ENCODE measurements at places on chromosomes 7 and 10.

DNA sequence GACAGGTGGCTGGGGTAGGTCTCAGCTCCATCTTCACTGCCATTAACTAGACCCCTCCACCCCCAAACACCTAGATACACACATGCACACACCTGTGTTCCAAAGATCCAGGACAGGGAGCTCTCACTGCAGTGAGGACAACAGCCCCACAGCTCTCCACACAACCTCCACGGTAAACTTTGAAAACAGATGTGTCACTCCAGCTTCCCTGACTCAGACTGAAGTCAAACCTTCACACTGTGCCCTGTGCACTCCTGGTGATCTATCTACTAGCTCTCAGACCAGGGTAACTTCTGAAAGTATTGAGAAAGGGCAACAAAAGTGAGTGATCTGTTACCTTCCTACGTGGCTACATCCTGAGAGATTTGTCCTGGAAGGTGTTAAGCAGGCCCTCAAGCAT lies 519.8 kb downstream of the XPNPEP1 start:
- no peak for DNase-seq

DNA sequence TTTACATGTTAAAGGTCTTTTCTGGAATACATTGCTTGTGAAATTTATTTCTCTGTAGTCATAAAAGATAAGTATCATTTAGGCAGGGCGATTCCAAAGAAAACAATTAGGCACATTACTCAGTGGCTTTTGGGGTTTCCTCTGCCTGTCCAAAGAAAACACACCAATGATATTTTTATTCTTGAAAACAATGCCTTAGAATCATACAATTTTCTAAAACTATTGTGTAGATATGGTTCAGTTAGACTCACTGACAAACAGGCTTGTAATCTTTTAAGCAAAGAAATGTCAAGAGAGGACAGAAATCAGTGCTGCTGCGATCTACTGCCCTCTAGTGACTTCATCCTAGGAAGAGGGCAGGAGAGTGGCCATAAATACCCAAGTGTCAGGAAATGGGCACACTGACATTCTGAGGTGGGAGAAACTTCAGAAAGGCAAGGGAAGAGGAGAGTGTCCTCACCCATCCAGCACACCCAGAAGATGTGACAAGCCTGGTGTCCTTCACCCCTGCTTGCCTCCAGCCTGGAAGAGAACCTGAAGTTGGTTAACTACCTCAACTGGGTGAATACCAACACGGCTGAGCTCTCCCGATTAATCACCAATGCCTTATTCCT lies 120.5 kb downstream of the GALNT11 start:
- DNase-seq, result no peak

DNA sequence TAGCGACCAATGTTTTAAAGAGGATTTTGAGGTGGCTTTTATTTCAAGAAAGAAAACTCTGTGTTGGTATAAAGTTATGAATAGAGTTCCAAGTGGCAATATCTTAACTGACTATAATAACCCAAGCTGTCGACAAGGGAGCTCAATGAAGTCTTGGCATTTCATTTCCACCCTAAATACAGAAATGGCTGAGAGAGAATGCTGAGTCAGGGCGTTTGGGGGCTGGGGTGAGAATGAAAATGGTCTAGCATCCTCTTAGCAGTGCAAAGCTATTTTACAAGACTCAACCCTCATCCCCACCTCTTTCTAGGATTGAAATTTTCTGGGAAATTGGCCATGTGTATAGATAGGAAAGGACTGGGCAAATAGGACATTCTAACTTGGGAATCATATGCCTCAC lies 759.1 kb downstream of the KCNMA1 start:
- no peak for DNase-seq

DNA sequence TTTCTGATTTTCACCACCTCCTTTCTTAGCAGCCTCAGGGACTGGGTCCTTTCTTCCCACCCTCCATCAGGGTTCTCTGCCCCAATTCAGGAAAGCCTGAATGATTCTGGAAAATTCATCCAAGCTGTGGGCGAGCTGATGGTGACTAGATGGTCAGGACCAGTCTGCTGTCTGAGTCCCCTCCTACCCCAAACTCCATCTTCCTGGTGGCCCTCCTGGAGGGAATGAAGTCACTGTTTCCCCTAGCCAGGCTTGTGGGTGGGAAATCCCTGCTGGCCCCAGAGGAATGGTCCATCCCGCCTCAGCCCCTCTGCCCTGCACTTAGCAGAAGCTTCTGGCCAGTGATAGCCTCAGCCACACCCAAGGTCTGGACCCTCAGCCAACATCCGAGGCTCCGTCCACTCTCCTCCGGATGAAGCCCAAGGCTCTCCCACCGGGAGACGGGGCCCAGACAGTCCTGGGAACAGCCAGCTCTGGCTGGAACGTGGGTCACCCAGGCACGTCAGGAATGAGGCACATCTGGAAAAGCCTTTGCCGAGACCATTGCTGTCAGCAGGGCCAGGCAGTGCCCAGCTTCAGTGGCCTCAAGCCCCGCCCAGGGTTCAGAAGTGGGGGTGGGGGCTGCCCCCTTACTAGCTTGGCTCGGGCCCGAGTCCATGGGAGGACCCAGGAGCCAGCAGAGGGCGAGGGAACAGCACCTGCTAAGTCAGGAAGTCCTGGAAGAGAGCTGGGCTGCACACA lies 4.0 kb upstream of the AQP1 start:
- no peak for DNase-seq

DNA sequence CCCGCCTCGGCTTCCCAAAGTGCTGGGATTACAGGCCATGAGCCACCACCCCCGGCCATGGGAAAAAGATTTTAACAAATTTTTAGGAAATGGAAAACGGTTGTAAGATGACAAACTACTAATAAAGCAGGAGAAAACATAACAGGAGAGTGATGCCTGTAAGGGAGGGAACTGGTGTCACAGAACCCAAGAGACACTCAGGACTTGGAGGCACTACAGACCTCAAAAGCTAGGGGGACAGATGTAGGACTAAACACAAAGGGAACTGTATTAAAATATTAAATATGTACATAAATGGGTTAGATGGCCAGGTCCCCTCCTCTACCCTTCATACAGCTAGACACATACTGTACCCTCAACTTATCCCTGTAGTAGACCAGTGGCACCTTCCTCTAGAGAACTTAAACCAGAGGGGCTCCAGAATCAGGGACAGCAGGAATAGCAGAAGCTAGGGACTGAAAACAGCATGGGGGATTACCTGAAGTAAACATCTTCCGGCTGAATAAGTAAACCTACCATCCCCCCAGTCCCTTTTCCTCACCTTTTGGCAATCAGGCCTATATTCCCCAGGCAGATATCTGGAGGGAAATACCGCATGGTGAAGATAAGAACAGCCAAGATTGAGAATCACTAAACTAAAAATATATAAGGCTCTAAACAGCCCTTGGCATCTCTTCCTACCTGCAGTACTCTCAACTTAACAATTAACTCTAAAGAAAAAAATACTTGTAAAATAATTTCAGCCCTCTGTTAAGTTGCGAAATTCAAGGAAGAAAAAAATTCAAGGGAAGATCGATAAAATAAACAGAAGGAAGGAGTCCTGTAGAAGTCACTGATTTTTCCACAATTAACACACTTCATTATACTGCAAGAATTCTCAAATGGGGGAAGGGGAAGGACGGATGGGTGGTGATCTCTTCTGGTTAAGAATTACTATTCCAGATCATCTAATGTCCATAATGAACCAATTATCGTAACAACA lies 15.5 kb downstream of the TM9SF3 start:
- no peak for DNase-seq

DNA sequence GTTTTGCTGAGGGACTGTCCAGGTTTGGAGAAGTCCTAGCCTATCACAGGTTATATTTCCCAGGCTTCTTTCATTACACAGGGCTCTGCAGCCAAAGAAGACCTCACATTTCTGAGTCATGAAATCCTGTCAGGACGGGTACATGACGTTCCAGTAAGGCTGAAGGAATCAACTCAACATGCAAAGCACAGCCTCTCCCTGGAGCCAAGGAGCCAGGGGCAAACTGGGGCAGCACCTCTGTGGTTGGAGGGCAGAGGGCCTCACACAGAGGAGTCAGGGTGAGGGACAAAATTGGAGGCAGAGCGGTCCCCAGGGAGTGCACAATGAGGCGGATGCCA lies 116.3 kb upstream of the GDF10 start:
- no peak for DNase-seq

DNA sequence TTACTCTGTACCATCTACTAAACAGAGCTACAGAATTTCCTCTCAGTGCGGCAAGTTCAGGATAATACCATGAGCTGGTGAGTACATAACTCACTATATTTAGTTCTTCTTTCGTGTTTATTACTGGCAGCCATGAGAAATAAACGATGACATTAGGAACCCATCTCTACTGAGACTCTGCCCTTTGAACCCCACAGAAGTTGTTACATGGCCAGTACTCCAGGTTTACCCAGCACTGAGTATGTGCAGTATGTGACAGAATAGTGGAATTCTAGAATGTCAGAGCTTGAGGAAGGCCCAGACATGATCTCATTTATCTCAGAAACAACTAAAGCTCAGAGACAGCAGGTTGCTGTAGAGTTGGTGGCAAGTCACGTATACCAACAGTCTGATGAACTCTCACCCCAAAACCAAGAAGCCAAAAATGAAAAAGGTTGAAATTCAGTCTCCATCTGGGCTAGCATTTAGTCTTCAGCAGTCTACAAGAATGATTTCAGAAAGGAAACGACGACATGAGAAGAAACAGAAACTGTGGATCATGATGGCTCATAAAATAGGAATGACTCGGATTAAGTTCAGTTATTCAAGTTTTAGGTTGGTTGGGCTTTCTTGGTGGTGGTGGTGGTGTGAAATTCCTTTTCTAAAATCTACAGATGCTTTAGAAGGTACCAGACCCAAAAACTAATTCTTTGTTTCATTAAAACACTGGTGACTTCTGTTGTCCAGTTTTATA lies 78.5 kb downstream of the SORBS1 start:
- no peak for DNase-seq

DNA sequence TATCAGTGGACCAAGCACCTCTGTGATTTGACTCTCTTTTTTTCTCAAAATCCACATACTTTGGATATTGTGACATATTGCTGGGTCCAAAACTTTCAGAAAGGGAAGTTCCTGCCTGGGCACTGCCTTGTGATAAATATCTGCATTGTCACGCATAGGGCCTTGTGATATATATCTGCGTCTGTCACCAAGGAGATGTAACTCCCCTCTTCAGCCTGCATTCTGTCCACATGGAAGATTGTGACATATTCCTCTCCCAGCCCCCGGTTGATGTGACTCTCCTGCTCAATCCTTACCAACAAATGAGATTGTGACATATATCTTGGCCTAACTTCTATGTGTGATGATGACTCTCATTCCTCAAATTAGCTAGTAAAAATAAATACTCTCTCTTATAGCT lies 25.4 kb upstream of the ZNF107 start:
- no peak for DNase-seq

- no peak for DNase-seq
Observed at GRCh38 chr7:155804431-155804831, 7.8 kb downstream of the SHH start.
